Lower lobe of right lung (tissue), 2 donors: ENCODE measurements at places on chromosomes 7 and 10. TPM values are rescaled to one million over a fixed set of nuclear protein-coding genes. Genes with fewer than 3 reads are reported as not detected.

PALD1 gene
- 16.0 TPM for total RNA-seq

OPALIN gene
- total RNA-seq, result not detected

NT5C3A gene
- total RNA-seq, result 30.3 TPM

ASAH2 gene
- total RNA-seq, result not detected

LRRC17 gene
- total RNA-seq, result 1.5 TPM

OR6V1 gene
- not detected for total RNA-seq

IFIT1B gene
- total RNA-seq, result not detected

CLDN3 gene
- total RNA-seq, result 12.8 TPM

WDR86 gene
- total RNA-seq, result 4.4 TPM

GRM3 gene
- total RNA-seq, result not detected

PGAM1 gene
- 133 TPM for total RNA-seq

APBB1IP gene
- total RNA-seq, result 36.8 TPM

DHX32 gene
- total RNA-seq, result 31.9 TPM

TFPI2 gene
- 1.9 TPM for total RNA-seq

CRTAC1 gene
- total RNA-seq, result 123 TPM

SLC26A3 gene
- not detected for total RNA-seq

OR9A2 gene
- total RNA-seq, result not detected

GCK gene
- 0.47 TPM for total RNA-seq

CNPY1 gene
- not detected for total RNA-seq

SLC18A2 gene
- 6.3 TPM for total RNA-seq

GOLGA7B gene
- 1.0 TPM for total RNA-seq

CFAP43 gene
- total RNA-seq, result 12.9 TPM

ERLIN1 gene
- 31.9 TPM for total RNA-seq
